Thymus (tissue), 14 donors: ENCODE measurements at places on chromosomes 6 and 20. TPM values are rescaled to one million over a fixed set of nuclear protein-coding genes. Genes with fewer than 3 reads are reported as not detected.

GJA10 gene
- total RNA-seq, result 0.05 TPM

CFAP61 gene
- 0.24 TPM for total RNA-seq

DDO gene
- total RNA-seq, result 0.14 TPM

C6orf163 gene
- total RNA-seq, result 1.7 TPM

CEP43 gene
- total RNA-seq, result 25.3 TPM

HLA-DMA gene
- 85.0 TPM for total RNA-seq

SLC22A1 gene
- total RNA-seq, result 0.28 TPM

SLC52A3 gene
- 0.05 TPM for total RNA-seq

ULBP3 gene
- 1.1 TPM for total RNA-seq

SRF gene
- 18.1 TPM for total RNA-seq

TREML2 gene
- total RNA-seq, result 11.1 TPM

CALHM5 gene
- 0.33 TPM for total RNA-seq

CD93 gene
- total RNA-seq, result 19.8 TPM

KLC4 gene
- 20.3 TPM for total RNA-seq

GNL1 gene
- total RNA-seq, result 46.4 TPM

TBXT gene
- not detected for total RNA-seq

KCNK16 gene
- total RNA-seq, result not detected

FAXC gene
- total RNA-seq, result 2.9 TPM

LPIN3 gene
- 1.6 TPM for total RNA-seq

TCP11 gene
- total RNA-seq, result 0.33 TPM

RIN2 gene
- 5.2 TPM for total RNA-seq

CSE1L gene
- total RNA-seq, result 84.0 TPM

FAM120B gene
- 12.1 TPM for total RNA-seq

CLIC5 gene
- total RNA-seq, result 0.85 TPM

DEFB110 gene
- not detected for total RNA-seq

MYLK2 gene
- 0.66 TPM for total RNA-seq

PDE7B gene
- total RNA-seq, result 4.4 TPM

GSTA5 gene
- not detected for total RNA-seq

KCNQ5 gene
- 1.7 TPM for total RNA-seq

ULBP2 gene
- 0.66 TPM for total RNA-seq

TBX18 gene
- 0.90 TPM for total RNA-seq

RHAG gene
- total RNA-seq, result 2.8 TPM
